ENCODE measurements at places on chromosomes 6 and 20.

DNA sequence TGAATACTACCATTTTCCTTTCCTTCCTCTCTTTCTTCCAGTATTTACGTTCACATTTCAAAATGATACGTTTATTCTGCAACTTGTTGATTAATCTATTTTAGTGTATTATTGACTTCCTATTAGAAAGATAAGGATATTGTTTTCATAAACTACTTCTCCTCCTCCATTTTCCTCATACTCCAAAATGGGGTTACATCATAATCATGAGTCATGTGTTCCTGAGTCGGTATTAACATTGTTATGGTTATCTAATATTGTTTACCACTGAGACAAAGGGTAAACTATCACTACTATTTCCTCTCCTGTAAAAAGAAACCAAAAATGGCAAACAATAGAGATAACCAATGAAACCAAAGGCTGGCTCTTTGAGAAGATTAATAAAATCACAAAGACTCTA lies 126.5 kb upstream of the CDYL start:
- no peak for DNase-seq

DNA sequence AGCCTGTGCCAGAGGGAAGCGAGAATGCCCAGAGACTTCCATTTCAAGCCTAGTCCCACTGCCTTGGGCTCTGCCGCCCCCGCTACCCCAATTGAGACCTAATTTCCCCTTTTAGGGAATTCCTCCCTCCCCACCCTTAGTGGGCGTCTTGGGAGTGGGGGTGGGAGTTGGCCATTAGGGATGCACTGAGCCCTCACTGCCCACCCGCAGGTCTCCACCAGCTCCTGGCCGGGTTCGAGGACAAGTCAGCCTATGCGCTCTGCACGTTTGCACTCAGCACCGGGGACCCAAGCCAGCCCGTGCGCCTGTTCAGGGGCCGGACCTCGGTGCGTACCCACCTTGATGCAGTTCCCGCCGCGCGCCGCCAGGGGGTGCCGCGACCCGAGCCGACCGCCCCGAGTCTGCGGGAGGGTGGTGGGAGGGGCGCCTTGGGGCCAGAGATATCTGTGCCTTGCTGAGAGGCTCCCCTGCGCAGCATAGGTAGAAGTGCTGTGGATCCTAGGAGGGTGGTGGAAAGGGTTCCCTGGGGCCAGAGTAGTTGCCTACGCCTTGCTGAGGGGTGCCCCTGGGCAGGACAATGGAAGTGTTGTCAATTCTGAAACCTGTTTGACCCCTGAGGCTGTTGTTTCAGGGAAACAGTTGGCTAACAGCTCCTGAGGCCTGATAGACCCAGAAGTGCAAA lies 9.2 kb downstream of the ITPA start:
- peak; percentile 17 for DNase-seq

GRCh38 chr6:2196079-2196679 lies 49.2 kb downstream of the GMDS start:
- DNase-seq, result peak; percentile 34

DNA sequence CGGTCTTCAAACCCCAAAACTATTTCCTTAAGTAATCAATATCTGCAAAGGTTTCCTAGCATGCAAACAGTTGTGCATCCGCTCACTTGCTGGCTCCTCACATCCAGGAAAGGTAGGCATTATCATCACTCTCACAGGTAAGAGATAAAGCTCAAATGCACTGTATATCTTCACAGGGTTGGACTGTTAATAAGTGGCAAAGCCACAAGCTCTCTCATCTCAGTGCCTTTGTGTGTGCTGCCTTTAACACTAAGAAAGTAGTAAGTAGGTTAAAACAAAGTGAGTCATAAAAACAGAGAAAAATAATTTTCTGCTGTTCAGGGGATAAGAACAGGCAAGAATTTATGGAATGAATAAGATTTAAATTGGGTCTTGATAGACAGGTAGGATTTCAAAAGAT lies 21.3 kb downstream of the MAN1A1 start:
- DNase-seq, result no peak

DNA sequence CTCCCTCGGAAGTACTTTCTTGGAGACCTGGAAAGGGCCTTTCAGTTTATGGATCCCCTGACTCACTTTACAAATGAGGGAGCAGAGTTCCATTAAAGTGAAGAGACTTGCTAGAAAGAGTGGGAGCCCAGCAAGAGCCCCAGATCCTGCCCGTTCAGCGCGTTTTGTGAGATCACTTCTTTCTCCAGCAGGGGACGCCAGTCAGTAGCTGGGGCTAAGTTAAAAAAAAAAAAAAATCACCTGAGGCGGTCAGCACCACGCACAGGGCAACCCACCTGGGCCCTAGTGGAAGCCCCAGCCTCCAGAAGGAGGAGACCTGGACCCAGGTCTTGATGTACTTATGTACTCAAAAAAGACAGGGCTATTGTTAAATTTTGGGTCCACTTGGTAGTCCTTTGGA lies 274.5 kb upstream of the RNF24 start:
- no peak for DNase-seq

DNA sequence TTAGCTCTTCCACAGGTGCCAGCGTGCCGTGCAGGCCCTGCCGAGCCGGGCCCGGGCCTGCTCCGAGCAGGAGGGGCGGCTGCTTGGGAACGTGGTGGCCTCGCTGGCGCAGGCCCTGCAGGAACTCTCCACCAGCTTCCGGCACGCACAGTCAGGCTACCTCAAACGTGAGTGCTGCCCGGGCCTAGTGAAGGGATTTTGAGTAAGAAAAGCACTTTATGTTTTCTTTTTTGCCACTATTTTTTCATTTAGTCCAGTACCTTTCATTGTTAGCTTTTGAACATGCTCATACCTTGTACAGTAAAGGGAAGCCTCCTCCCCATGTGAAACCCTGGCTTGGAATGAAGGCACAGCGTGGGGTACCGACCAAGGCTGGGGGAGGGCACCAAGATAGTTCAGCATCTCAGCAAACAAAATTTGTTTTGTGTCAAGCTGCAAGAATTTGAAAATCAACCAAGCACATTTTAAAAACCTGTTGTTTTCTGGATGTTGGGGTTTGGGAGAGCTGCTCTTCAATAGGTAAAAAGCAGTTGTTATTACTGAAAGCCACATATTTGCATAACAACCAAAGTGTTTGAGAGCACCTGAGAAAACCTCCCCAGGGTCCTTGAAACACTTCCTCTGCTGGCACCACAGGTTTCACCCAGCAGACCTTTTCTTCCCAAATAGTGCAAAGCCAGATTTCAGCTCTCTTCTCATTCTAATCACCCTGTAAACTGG lies 18.4 kb downstream of the STX16 start:
- no peak for DNase-seq

GRCh38 chr20:63484651-63485403 lies 12.4 kb upstream of the KCNQ2 start:
- DNase-seq, result no peak

GRCh38 chr6:13260831-13261230 lies 67.5 kb downstream of the TBC1D7 start:
- no peak for DNase-seq

DNA sequence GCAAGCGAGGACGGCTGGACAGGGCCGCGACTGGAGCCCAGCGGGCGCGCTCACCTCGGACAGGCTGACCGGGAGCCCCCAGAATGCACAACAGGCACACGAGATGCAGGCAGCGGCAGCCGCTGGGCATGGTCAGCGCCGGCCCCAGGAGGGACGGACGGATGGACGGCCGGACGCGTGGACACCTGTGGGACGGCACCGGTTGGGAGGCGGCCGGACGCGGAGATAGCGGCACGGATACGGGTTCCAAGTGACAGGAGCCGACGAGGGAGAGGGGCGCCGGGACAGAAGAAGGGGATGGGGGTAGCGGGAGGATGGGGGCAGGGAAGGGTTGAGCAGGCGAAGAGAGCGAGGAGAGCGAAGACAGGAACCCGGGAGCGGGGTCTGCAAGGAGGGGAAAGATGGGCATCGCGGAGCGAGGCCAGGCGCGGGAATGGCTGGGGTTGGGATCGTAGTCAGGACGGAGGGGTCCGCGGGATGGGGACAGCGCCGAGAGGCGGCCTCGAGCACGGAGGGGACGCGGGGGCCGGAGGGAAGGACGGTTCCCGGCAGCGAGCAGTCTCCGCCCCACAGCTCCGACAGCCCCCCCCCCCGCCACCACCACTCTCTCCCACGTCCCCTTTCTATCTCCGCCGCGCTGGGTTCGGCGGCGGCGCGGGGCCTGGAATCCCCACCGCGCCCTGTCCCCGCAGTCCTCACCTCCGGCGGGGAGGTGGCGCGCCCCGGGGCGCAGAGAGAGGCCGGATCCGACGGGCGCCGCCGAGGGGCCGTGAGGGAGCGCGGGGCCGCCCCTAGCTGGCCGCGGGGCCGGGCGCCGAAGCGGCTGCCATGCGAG lies 435 bp downstream of the DLK2 start:
- DNase-seq, result peak; percentile 82

DNA sequence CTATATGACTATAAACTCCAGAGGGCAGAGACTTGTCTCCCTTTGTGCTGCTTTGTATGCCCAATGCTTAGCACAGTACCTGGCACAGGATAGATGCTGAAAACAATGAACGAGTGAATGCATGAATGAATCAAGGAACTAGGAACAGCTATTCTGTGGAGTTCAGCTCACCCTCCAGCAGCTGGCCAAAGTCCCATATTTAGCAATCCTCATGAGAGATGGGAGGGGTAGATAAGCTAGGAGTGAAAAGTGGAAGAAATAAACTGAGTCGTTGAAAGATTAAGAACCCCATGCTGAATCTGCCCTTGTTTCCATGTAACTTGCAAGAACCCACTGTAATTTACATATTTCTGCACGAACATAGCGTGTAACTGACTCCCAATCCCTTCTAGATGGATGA lies 106.5 kb downstream of the MAFB start:
- DNase-seq, result no peak

DNA sequence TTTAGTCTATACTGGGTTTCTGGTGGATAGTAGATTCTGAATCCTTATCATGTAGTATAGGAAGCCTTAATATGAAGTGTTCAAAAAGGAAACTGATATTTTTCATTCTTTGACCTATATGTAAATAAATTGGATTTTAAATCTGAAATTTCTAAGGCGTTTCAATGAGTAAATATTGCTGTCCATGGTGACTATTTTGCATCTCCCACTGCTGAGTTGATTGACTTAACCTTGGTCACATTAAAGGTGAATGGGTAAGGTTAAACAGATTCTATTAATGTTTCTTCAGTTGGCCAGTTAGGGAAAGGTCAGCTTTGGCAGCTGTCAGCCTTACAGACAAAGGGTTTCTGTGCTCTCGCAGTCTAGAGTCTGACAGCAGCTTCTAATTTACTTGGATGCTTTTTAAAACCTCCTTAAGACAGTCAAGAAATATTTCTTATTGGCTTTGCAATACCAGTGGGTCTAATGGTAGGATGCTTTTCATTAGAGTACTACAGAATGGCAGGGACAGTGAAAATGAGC lies 24.8 kb downstream of the PRIM2 start:
- DNase-seq, result no peak

DNA sequence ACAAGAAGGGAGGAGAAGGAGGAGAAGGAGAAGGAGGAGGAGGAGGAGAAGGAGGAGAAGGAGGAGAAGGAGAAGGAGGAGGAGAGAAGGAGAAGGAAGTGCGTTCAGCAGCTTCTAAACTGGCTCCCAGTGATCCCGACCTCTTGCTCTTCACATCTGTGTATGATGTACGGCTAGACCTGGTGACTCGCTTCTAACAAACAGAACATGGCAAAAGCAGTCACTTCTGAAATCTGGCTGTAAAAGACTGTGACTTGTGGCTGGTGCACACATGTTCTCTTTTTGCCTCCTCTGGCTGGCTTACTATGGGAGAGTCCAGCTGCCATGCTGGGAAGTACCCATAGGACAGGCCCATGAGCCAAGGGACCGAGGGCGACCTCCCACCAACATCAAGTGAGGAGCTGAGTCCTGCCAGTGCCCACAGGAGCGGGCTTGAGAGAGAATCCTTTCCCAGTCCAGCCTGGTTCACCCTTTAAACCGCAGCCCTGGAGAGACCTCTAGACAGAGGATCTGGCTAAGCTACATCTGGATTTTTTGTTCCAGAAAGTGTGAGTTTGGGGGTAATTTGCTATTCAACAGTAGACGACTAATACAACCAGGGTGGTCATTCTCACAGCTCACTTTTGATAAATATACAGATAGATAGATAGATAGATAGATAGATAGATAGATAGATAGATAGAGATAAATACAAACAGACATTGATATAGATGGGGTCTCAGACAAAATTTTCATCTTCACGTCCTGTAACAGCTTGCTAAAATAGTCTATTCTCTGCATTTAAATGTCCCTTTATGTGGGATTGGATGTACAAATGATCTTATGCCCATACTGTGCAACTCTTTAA lies 42.3 kb downstream of the RPP40 start:
- DNase-seq, result no peak

DNA sequence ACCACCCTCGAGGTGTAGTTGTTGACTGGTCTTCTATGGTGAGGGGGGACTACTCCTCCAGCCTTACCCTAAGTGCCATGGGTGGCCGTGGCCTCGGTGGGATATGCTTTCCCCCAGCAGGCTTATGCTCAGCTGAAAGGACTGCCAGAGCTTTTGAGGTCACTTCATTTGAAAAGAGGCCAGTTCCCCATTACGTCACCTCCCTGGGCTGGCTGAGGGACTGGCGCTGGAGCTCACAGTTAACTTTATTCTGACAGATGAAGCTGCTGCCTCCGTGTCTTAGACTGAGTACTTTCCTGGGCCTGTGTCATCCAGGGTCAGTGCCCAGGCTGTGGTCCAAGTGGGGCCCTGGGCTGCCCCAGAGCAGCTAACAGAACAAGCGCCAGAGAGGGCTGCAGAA lies 42.8 kb upstream of the PCMTD2 start:
- peak; percentile 48 for DNase-seq

GRCh38 chr6:80618953-80619352 lies 512.5 kb downstream of the BCKDHB start:
- DNase-seq, result no peak

DNA sequence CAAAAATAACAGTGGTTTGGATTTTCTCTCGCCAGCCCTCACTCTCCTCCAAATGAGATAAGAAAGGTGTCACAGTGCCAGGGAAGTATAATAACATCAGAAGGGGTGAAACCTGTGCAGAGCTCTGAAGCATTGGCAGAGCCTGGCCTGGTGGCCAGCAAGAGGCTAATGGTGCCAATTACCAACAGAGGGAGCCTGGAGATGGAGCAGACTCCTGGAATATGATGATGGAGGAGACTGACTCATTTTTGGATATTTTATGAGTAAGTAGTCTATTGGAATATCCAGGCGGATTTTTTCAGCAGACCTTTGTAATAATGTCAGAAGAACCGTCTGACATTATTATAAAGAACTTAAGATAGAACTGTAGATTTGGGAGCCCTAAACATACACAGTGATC lies 442.6 kb upstream of the MARCKS start:
- DNase-seq, result peak; percentile 38

GRCh38 chr6:138652824-138653223 lies 120.7 kb upstream of the CCDC28A start:
- DNase-seq, result no peak

- no peak for DNase-seq
Observed at GRCh38 chr20:39516964-39517363, 554.8 kb downstream of the DHX35 start.

DNA sequence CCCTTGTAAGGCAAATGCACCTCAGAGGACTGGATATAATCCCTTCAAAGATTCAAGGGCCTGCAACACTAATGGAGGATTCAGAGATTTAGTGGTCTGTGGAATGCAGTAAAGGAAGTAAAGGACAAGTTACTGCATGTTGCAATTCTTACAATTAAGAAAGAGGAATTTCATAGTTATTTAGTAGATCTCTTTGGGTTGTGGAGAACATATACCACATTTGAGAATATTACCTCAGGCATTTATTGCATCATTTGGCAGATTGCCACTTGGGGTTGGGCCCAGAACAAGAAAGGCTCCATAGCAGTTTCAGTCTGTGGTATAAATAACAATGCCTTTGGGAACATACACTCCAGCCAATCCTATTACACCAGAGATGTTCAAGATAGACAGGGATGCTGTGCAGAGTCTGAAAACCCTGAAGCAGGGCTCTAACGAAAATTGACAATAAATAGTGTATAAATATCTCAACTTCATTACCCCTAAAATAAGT lies 20.9 kb upstream of the EPM2A start:
- no peak for DNase-seq

All from midbrain (tissue), 1 donor.